ENCODE measurements at places on chromosomes 3 and 15.

- no peak for DNase-seq
Observed at GRCh38 chr3:67619991-67620390, 34.4 kb downstream of the SUCLG2 start.

DNA sequence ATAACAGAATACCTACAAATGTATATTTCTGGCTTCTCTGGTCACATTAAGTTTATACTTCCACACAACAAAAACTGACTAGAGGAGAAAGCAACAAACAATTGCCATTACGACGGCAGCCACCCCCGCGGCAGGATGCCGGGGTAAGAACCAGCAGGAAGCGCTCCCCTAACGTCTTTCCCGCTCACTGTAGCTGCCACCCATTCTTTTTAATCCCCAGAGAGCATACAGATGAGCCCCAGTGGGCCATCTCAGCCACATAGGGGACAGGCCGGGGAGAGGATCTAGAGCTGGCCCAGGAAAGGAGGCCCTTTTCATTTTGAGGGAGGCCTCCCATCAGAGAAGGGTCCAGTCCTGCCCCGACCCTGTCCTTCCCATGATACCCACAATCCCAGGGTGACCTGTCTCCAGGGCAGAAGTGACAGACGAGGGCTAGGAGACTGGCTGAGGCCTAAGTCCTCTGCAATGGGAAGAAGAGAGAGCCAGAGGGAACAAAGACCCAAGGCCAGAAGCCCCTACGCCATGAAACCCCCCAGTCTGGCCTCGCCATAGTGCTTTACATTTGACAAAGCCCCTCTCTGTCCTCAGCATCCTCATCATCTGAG lies 3.6 kb upstream of the CALML4 start:
- no peak for DNase-seq

DNA sequence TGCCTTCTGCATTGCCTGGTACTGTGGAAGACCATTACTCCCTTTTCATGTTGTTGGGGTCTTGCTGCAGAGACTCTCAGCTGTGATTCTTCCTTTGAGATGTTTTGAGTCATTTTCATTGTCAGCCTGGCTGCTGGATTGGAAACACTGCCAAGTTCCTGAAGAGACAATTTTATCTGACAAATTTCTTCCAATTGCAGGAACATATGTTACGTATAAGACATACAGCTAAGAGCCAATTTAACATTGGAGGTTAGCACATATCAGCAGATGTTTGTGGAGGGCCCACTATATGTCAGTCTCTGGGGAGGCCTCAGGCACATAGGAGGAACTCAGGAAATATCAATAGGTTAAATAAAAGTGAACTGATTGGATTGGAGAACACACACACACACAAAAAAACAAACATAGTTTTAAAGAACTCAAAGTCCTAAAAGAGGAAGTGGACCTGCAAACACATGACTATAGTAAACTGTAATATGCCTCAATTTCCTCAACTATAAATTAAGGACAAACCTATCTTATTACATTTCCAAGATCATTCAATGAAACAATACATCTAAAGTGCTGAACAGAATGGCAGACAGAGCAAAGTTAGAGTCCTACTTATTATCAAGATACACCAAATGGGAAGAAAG lies 172.3 kb downstream of the MYRIP start:
- DNase-seq = no peak

DNA sequence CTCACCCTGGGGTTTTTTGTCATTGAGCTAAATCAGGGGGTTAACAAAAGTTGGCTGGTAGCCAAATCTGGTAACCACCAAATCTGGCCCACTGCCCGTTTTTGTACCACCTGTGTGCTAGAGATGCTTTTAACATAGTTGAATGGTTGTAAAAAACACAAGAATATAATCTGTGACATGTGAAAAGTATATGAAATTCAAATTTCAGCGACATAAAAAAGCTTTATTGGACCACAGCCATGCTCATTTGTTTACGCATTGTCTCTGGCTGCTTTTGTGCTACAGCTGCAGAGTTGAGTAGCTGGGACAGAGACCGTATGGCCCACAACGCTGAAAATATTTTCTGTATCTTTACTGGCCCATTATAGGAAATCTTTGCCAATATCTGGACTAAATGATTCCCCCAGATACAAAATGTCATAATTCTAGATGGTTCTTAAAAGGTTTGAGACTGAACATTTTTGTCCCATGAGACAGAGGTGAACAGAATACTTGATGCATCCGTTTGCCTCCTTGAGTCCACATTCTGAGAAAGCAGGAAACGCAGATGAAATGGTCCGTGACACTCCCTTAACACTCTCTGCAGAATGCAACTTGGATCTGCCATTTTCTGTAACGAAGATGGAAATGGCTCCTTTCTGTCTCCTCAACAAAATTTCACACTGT lies 120.9 kb upstream of the PDZRN3 start:
- no peak for DNase-seq

DNA sequence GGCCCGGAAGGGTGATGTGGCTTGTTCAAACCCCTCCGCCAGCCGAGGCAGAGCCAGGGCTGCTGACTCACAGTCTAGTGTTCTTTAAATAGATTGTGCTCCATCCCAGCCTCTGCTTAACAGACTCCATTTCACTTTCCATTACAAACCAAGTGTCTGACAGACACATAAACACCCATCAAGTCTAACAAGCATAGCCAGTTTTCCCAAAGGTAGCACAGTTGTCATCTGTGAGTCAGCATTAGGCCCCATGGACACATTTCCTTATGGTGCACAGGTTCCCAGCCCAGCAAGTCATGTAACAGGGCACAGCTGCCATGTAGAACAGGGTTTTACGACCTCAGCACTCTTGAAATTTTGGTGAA lies 109.9 kb upstream of the RAP2B start:
- no peak for DNase-seq

GRCh38 chr3:127844326-127844942 lies 22.1 kb upstream of the MGLL start:
- no peak for DNase-seq

DNA sequence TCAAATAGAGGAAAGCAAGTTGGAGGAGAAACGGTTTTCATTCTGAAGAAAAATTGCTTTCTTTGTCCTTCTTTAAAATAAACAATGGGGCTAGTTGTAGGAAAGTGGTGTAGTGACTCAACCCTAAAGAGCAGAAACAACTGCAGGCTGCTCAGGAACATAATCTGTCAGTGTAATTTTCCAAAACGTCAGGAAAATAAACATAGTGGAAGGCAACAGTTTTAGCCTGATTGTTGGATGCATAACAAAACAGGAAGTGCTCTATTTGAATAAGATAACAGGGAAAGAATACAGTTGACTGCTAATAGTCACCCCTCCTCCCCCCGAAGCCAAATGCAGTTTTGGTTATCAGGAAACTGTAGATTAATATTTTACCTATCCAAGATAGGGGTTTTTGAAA lies 167.6 kb downstream of the ECT2 start:
- DNase-seq = no peak

DNA sequence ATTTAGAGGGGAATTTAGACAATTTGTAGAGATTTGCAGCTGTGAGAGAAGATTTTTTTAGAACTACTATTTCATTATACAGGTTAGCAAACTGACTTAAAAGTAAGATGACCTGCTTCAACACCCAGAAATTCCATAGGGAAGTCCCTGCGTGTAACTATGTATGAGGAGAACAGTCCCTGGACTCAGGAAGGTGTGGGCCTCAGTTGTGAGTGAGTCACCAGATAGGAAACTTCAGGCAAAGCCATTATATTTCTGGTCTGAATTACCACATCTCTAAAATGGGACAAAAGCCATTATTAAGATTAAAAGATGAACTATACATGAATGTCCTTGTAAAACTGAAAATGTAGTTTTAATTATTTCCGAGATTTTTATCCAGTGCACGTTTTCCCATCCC lies 488.3 kb upstream of the GOLIM4 start:
- no peak for DNase-seq

DNA sequence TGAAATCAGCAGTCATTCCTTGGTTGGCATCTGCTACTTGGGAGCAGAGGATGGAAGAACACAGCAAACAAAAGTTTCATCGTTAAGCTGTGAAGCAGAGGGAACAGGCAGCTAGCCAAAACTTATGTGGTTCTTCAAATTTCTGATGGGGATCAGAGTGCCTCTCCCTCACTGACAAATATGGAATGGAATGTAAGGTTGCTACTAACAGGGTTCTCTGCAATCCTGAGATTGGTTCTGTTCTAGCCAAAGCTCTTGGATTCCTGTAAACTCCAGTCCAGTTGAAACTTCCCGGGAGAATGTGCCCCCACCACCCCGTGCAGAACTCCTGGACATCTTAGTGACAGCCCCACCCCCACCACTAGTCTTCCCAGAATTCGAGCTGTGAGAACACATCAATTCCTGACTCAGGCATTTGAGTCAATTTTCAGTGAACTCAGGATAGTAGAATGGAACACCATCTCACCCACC lies 55.9 kb upstream of the PHLDB2 start:
- no peak for DNase-seq

DNA sequence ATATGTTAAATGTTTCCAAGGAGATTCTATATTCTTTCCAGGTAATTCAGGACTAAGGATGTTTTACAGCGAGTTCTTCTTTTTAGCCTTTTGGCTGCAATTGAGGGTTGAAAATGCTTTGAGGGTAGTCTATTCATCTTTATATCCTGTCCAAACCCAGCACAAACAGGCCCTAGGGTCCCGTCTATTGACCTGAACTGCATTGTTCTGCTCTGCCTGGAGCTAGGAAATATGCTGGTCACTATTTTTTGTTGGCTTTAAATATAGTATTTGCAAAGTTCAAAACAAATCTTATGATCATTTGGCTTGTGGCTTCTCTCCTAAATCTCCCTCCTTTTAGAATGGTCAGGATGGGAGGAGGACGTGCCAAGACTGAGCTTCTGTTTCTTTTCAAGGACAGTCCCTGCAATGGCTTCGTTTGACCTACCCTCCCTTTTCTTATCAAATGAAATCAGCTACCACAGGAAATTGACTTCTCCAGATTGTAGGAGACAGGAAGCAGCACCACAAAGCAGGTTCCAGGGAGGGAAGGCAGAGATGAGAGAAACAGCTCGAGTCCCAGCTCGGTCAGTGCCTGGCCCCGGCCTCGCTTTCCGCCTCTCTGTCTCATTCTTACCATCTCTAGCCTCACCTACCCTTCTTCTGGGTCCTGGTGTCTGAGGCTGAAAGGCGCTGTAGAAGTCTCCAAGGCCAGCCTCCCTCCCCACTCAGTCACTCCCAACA lies 27.6 kb upstream of the NRROS start:
- no peak for DNase-seq

GRCh38 chr3:38118421-38119247 lies 18.3 kb downstream of the ACAA1 start:
- DNase-seq = no peak

DNA sequence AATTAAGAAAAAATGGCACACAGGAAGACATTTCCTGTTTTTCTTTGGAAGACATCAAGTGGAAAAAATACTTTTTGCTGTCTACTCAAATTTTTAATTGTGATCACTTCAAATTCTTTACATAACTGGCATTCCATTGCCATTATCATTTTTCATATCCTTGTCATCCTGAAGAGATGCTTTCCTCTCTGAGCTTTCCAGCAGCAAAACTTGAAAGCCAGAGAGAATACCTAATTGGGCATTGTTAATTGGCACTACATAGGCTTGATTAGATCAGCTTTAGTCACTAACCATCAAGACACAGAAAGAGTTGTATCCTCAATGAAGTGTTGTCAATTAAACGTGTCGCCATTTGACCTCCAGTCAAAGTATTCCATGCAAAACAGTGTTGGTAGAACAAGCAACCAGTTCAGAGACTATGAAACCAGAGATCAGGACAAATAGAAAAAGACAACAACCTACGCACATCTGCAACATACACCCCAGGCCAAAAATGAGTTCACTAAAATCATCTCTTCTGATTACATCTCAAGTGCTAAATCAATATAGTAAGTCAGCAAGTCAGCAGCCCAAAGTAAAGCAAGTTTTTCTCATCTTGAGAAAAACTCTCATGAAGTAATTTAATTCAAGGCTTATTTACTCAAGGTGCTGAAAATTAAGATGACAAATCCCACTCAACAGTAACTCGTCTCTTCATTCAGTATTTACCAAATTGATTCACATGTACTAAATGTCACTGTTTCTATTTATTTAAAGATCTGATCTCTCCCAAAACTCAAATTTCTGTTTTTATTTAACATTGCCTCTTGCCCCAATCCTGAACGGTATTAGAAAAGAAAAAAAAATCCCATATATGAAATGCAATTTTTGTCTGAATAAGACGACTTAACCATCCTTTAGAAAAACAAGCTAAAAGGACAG lies 123.0 kb downstream of the SUCLG2 start:
- DNase-seq = no peak

DNA sequence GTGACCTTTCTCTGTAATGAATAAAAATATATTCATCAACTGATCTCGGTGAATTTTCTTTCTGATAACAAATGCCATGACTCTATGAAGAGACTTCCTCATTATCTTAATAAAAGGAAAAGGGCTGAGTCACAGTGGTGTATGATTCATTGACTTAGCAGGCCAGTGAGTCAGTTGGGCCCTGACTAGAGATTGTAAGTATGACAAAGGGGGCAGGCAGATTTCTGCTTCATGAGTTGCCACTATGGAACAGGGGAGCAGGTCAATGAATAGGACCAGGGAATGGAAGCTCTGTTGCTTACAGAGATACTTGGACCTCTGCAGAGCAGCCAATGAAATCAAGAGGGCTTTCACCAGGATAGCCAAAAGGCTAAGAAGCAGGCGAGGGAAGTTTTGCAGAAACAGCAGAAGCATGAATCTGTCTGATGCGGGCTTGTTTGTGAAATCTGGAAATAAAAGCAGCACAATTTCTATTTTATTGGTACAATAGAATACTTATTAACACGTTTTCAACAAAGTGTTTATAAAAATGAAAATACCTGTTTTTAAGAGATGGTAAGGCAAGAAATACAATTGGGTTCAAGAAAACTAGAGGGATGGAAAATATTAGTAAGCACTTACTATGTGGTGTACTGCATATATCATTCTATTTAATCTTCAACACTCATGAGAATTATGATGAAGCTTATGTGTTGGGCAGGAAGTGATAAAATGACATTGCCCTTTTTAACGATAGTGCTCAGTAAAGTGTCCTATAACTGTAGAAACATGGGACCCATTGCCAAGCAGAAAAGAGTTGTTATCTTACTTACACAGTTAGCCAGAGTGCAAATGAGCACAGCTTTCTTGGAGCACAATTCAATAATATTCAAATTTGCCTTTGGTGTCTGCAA lies 169.8 kb upstream of the MYRIP start:
- no peak for DNase-seq

DNA sequence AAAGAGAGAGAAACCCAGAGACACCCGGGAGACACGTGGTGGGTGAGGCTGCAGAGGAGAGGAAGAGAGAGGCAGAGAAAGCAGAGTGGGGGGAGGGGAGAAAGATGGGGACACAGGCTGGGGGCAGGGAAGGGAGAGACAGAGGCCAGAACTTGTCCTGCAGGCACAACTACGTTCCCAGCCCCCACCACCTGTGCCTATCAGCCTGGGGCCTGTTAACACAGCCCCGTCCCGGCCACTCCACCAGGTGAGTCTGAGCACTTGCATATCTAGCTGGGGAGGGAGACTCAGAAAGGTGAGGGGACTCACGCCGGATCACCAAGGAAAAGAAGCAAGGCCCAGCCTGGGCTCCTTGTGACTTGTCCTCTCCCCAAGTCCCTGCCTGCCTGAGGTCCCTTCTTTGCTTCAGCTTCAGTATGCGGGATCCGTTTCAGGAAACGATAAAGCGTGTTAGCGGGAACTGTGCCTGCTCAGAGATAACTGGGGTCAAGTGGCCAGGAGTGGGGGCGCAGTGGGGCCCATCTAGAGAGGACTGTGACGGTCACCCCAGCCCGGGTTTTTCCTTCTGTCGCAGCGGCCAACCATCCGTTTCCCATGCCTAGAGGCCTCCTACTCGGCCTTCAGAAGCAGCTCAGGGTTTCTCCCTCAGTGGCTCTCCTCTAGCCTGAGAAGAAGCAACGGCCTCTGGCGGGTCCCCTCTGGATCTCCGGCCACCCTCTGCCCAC lies 10.3 kb downstream of the LINGO1 start:
- no peak for DNase-seq

- DNase-seq = no peak
Observed at GRCh38 chr3:177679568-177680471, 482.5 kb upstream of the TBL1XR1 start.

All from T-helper 2 cell (primary cell).